ENCODE measurements at places on chromosomes 1 and 21.
A peak's percentile ranks its signal among the peaks of the same experiment; 100 is the strongest.

DNA sequence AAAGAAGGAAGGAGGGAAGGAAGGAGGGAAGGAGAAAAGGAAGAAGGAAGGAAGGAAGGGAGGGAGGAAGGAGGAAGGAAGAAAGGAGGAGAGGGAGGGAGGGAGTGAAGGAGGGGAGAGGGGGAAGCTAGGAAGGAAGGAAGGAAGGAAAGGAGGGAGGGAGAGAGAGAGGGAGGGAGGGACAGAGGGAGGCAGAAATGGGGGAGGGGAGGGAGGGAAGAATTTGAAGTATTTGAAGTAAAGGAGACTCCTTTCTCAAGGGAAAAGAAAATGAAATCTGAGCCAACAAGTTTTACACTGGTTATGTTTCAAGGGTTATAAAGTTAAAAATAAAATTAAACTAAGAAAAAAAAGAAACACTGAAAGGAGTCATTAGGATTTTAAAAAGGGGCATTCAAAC lies 431.4 kb downstream of the BRINP3 start:
- no peak for DNase-seq

- DNase-seq, result peak; percentile 11
Observed at GRCh38 chr21:43880111-43880985, 15.3 kb downstream of the AGPAT3 start.

DNA sequence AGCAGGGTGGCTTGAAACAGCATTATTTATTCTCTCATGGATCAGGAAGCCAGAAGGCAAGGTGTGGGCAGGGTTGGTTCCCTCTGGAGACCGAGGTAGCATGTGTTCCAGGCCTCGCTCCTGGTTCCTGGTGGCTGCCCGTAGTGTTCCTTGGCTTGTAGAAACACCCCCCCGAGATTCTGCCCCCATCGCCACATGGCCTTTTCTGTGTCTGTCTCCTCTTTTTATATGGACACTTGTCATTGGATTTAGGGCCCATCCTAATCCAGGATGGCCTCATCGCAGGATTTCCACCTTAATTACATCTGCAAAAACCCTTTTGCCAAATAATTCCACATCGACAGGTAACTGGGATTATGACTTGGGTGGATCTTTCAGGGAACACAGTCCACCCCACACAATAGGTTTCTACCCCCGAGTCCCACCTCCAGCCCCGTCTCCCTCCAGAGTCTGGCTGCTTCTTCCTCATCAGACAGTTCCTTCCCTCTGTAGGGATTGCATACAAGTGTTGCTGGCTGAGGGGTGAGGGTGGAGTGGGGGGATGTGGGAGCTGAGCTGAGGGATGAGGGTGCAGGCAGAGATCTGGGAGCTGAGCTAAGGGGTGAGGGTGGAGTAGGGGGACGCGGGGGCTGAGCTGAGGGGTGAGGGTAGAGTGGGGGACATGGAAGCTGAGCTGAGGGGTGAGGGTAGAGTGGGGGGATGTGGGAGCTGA lies 12.3 kb upstream of the NPHP4 start:
- DNase-seq, result no peak

DNA sequence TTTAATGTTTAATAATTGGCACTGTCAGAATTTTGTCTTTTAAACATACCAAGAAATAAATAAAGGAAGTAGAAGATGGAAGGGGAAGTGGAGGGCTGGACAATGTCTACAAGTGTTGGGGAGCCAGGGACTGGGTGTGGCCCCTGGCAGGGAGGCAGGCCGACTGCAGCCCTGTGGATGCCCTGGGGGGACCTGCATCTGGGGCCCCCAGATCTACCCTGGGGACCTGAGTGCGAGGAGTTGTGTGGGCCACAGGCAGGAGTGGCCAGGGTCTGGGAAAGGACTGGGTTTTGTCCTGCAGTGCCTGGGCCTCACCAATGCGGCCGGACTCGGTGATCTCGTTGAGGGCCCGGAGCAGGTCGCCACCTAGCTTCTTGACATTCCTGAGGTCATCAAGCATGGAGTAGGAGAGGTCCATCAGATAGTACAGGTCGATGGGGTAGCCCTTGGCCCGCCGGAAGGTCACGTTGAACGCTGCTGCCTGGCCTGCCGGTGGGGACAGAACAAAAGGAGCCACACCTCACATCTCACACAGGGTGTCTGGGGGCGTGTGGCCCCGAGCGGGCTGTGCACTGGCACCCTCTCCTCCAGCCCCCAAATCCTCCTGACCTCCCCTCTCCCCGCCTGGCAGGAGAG lies 17.5 kb downstream of the ITGB2 start:
- no peak for DNase-seq

DNA sequence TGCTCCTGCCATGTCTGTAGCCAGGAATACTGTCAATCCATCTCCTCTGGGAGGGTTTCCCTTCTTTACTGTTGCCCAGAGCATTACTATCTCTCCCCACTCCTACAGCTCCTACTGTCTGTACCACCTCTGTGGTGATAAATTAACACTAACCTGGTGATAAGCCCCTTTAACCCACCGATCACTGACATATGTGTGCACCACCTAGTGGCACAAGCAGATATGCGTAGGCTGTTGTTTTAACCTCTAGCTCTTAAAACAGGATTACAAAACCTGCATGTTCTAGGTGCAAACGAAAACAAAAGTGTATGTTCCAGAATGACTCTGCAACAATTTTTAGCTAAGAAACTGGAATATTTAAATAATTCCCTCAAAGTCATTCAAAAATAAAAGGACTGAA lies 93.9 kb upstream of the BEND5 start:
- DNase-seq, result no peak

Measured in GM04503 (cell line).